ENCODE measurements at places on chromosomes 13 and 19.
A peak's percentile ranks its signal among the peaks of the same experiment; 100 is the strongest.

- no peak for DNase-seq
Observed at GRCh38 chr13:34167347-34167746, 349.4 kb downstream of the RFC3 start.

- DNase-seq, result peak; percentile 71
Observed at GRCh38 chr19:51702103-51702824, 9.1 kb downstream of the SPACA6 start.

GRCh38 chr13:112899281-112900225 lies 69.5 kb upstream of the MCF2L start:
- DNase-seq, result no peak

- DNase-seq, result no peak
Observed at GRCh38 chr13:32802159-32802558, 214.1 kb upstream of the KL start.

- no peak for DNase-seq
Observed at GRCh38 chr13:60790620-60791019, 393.6 kb downstream of the TDRD3 start.

- DNase-seq, result no peak
Observed at GRCh38 chr19:31715249-31715945, 366.2 kb upstream of the TSHZ3 start.

DNA sequence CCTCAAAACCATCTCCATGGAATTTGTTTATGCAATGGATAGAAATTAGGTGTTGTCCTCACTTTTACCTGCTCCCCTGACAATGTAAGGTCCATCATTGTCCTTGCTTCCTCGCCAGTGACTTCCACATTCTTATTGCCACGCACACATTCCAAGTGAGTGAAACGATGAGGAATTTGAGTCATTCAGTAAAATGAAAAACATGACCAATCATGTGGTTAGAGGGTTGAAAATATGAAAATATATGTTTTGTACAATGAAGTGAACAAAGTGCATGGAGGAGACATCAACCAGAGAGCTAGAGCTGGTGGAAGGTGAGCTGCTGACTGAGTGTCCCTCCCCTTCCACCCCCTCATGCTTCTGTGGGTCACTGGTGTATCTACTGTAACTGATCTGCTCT lies 91.7 kb downstream of the ATP8A2 start:
- no peak for DNase-seq

GRCh38 chr19:46521241-46521868 lies 25.7 kb upstream of the PNMA8B start:
- DNase-seq, result no peak

GRCh38 chr13:92781965-92782690 lies 444.5 kb upstream of the GPC6 start:
- no peak for DNase-seq

DNA sequence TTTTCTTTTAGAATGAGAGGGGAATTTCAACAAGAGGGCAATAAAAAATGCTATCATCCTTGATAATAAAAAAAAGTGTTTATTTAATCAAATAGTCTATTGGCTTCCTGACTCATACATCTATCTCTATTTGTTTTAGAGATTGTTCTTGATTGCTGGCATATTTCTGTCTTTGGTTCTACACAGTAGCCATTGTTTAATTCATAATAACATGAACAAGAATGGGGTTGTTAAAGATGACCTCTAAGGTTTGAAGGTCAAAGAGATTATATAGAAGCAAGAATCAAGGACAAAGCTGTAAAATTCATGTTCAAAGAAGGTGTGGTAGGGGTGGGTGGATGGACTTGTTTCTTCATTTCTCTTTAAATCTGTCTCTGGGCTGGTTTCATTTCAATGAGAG lies 166.0 kb upstream of the KLF12 start:
- DNase-seq, result no peak

DNA sequence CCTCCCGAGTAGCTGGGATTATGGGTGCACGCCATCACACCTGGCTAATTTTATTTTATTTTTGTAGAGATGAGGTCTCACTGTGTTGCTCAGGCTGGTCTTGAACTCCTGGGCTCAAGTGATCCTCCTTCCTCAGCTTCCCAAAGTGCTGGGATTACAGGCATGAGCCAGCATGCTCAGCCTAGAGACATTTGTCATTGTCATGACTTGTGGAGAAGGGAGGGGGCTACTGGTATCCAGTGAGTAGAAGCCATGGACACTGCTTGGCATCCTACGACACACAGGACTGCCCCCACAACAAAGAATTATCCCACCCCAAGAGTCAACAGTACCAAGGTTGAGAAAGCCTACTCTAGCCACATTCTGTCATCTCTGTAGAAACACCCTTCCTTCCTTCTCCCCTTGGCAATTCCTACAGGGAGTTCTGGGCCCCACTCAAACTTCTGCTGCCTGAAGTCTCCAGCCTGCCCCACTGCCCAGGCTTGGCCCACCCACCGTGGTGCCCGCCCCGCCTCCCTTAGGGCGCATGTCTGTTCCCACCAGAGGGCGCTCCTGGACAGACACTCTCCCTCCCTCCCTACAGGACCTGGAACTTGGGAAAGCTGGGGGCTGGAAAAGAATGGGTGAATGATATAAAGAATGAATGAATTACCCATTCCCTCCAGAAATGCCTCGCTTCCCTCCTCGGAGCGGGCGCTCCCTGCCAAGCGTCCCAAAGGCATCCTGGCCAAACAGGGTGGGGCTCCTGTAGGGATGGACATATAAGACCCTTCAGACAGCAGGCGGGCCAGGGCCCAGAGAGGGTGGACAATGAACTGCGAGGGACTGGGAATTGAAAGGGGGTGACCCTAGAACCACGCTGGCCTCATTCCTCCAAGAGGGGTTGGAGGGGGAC lies 5.5 kb upstream of the EMP3 start:
- peak; percentile 68 for DNase-seq

DNA sequence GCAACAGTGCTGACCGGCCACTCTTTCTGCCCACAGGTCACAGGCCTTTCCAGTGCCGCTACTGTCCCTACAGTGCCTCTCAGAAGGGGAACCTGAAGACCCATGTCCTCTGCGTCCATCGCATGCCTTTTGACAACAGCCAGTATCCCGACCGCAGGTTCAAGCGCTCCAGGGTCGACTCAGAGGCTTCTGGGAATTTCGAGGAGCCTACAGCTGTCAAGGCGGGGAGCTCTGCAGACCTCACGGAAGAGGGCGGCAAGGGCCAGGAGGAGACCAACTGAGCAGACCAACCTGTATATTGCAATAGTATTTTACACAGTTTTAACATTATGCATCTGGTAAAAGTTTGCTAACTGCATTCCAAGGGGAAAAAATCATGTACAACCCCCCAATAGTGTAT lies 338.5 kb downstream of the ZNF536 start:
- DNase-seq, result no peak
